ENCODE measurements at places on chromosomes 12 and 14.
A peak's percentile ranks its signal among the peaks of the same experiment; 100 is the strongest.

DNA sequence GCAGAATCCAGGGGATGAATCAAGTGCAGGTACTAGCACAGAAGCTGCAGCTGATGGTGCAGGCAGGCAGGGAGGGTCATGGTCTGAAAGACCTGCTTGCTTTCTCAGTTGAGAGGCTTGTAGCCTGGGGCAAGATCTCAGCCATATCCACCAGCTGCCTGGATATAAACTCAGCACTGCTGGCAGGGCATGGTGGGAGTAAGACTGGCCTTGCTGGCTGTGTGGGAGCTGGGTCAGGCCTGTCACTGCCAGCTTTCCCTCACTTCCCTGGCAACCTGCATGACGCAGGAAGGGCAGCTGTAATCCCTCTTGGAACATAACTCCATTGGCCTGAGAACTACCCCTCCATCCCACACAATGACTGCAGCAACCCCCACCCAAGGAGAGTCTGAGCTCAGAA lies 230.1 kb downstream of the ANO6 start:
- DNase-seq = no peak

GRCh38 chr12:60630796-60631195 lies 1035.0 kb downstream of the SLC16A7 start:
- no peak for DNase-seq

DNA sequence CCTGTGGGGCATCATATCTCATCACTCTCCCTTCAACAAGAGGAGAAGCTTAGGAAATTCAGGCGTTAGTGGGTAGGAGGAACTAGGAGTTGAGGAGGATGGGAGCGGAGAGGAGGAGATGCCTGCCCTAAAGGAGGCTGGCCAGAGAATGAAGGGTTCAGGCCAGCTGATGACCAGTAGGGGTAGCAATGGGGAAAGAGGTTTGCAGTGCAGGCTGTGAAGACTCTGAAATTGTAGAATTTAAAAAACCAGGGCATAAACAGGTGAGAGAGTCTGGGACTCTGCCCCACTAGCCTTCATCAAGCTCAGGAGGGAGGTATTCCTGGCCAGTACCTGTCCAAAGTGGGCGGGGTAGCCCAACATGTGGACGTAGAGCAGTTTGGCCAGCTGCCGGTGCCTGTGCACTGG lies 809 bp downstream of the AP1G2 start:
- DNase-seq = no peak

DNA sequence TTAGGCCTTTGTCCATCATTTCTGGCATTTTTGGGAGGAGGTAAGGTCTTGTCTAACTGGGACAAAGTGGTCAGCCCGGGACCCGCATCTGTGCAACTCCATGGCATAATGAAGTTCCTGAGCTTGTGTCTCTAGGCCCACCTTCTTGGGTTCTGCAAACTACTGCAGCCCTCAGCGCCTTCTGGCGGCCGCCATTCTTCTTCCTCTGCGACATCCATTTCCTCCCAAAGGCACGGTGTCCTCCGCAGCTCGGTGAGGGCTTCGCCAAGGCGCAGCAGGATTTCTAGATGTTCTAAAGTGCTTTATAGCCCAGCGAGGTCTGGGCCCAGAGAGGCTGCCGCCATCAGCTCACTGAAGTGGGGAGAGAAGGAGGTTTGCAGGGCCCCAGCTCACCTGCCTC lies 134.4 kb upstream of the OR4E1 start:
- no peak for DNase-seq

GRCh38 chr14:86066651-86067050 lies 536.7 kb downstream of the FLRT2 start:
- DNase-seq = no peak

DNA sequence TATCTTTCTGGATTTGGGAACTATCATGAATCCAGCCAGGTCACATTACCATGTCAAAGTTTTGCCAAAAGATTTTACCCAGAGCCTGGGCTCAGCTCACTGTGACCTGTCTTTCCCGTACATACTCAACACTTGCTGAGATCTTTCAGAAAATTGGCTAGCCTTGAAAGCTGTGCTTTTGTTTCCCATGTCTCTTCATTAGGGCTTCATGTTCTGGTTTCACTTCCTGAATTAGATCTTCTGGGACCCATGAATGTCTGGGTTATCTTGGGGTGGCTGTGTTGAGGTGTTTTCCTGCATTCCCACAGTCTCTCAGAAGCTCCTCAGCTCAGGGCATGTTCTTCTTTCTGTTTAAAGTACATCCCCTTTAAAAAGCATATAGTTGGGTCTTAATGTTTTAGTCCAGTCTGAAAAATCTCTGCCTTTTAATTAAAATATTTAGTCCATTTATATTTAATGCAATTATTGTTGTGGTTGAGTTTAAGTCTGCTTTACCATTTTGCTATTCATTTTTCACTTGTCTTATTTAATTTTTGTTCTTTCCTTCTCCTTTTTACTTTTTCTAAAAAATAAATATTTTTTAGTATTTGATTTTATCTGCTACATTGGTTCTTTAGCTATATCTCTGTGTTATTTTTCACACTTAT lies 242.7 kb downstream of the VRK1 start:
- DNase-seq = no peak

GRCh38 chr12:25502596-25502995 lies 50.5 kb downstream of the LMNTD1 start:
- DNase-seq = no peak

DNA sequence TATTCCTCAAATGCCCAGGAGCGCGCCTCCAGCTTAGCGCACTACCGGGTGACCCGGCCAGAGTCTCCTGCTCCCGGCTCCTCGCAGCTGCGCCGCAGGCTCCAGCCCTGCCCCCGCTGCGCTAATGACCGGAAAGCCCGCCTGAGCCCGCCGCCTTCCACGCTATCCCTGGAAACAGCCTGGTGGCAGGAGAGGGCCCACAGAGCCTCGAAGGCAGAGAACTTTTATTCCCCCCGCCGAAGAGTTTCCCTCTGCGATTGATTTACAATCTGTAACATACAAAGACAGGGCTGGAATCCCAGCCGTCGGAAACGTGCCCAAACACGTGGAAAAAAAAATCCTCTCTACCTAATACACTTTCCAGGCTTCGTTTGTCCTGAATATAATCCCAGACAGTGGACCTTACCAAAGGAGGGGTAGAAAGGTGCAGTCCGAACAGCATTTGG lies 1.5 kb downstream of the COL2A1 start:
- DNase-seq = no peak

GRCh38 chr14:79555429-79555828 lies 655.9 kb downstream of the DIO2 start:
- no peak for DNase-seq

DNA sequence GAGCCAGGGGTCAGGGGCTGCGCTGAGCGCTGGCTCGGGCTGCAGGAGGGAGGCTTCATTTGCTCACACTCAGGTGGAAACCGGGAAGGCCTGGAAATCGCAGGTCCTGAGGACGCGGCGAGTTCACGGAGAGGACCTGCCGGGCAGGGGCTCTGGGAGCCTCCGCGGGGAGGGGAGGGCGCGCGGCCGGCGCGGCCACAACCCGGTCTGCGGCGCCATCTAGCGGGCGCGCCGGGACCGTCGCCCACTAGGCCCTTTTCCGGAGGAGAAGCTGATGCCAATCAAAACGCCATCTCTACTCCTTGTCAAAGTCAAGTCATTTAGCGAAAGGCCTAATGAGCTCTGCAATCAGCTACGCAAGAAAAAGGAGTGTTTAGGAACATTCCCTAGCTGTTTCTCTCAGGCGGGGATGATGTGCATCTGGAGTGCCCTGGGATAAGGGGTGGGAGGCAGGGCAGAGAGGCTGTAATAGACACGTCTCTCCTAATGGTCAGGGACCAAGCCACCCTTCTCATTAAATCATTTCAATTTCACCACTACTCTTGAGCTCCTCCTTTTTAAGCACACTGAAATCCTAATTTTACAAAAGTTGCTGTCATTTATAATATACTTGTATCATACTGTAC lies 885.8 kb upstream of the TMEM132C start:
- DNase-seq = peak; percentile 60

- DNase-seq = no peak
These were observed 6.7 kb downstream of the BCL7A start for GRCh38 chr12:122028165-122028904.

- no peak for DNase-seq
These were observed 27.8 kb upstream of the NEDD1 start for GRCh38 chr12:96879301-96879700.

- DNase-seq = no peak
These were observed 133.9 kb upstream of the SCAF11 start for GRCh38 chr12:46124132-46124847.

DNA sequence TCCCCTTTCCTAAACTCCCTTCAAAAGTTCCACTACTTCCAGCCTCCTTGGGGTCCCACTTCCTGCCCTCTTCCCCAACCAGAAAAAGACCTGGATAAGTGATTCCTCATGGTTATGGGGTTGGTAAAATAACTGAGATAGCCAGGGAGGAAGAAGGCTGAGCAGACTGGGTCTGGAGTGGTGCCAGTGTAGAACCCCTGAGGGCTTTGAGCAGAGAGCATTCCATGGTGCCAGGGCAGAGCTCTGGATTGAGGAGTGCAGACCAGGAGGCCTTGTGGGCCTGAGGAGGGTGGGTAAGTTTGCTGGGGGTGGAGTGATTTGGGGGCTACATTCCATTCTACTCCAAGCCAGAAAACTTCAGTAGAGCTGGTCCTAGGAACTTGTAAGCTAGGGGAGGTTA lies 9.5 kb upstream of the CISTR start:
- no peak for DNase-seq

GRCh38 chr12:20800160-20800559 lies 10.3 kb upstream of the SLCO1B3 start:
- no peak for DNase-seq

GRCh38 chr14:51638071-51638944 lies 13.4 kb upstream of the FRMD6 start:
- no peak for DNase-seq

DNA sequence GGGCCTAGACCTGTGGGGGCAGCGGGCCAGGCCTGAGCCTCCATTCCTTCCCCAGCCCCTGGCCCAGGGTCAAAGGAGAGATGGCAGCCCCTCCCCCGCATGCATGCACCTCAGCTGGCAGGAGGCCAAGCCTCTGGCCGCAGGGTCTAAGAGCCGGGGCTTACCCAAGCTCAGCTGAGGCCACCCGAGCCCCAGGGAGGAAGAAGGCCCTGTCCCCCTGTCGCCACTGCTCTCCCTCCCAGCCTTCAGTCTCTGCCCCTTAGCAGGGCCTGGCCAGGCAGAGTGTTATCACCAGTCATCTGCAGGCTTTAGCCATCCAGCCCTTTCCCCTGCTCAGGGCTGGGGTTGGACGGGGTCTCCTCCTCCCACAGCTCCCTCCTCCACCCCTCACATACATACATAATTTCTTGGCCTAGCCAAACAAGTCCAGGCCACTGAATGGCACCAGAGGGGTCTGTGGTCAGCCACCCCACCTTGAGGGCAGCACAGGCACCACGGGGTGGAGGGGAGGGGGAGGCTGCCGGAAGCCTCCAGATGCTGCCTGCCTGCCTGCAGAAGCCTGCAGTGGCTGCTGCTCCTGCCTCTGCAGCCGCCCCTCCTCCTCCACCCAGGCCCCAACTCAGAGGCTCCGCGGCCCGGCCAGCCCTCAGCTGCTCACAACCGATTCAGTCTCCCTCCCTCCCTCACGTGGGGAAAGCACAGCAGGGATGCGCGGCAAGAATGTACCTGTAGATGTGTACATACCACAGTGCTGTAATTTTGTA lies 22.8 kb downstream of the RAB35 start:
- DNase-seq = no peak

DNA sequence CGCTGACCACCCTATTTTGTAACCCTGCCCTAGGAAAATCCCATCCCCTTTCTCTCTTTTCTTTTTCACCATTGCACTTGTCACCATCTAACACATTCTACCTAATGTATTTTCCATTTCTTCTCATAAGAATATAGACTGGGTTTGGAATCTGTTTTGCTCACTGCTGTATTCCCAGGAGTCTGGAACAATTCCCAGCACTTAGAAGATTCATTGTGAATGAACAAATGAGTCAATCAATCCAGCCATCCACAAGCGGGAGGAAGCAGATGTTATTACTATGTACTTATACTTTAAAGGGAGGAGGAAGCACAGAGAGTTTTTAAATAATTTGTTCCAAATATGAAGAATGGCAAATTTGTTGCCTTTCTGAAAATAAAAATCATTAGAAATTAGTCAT lies 142.1 kb downstream of the KIF21A start:
- no peak for DNase-seq

- no peak for DNase-seq
These were observed 62.0 kb downstream of the SLC25A47 start for GRCh38 chr14:100384819-100385813.

GRCh38 chr14:96501217-96501739 lies 904 bp upstream of the PAPOLA start:
- DNase-seq = no peak

GRCh38 chr14:63938198-63939005 lies 85.6 kb downstream of the SYNE2 start:
- DNase-seq = no peak

- no peak for DNase-seq
These were observed 41.7 kb downstream of the ACADS start for GRCh38 chr12:120767071-120768024.

GRCh38 chr12:3973973-3974644 lies 100.9 kb upstream of the PARP11 start:
- no peak for DNase-seq
